Fibroblast of skin of scalp (primary cell): ENCODE measurements at places on chromosomes 6 and 20.

DNA sequence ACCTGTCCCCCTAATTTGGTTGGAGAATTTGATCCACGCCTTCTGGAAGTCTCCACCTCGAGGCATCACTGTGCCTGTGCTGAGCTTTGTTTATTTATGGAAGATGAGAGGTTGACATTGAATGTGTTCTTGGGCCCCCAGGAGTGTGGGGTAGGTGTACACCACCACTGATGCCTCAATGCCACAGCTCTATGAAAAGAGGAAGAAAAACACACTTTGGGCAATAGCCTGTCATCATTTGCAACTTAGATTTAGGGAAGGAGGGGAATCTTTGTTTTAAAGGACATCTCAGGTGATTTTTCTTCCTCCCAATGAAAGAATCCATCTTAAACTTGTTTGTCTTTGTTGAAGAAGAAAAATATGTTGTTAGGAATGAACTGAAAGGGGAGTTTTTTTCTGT is 42.6 kb downstream of the TBC1D7 start:
- no peak for DNase-seq

DNA sequence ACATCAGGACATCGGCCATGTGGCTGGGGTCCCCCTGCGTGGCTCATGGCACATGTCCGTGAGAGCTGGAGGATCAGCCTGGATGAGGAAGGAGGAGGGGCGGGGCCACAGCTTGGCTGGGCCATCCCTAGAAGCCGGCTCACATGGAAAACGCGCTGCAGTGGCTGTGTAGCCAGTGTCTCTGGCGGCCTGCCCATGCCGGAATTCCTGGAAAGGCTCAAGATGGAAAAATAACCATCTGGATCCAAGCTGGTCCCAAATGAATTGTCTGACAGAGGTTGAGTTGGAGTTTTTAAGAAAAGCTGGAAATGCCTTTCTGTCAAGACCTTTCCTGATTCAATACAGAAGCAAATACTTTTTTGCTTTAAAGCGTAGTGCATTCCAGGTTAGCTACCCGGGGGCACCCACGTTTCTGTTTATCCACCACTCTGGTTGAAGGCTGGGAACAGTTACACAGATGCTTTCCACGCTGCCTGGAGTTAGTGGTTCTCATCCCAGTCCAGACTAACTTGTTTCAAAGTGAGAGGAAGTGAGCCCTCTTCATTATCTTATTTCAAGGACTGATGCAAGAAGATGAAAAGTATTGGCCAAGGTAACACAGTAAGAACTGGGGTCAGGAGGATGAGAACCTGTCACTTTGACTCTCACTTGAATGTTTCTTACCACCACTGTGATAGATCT is 99.0 kb downstream of the GMPR start:
- peak; percentile 99 for DNase-seq

GRCh38 chr20:48626226-48626937 is 201.4 kb downstream of the PREX1 start:
- peak; percentile 33 for DNase-seq

- DNase-seq: no peak
These were observed 1.7 kb downstream of the ULBP1 start for GRCh38 chr6:149965194-149966020.

GRCh38 chr20:4837760-4838159 is 116.1 kb downstream of the PRND start:
- no peak for DNase-seq

DNA sequence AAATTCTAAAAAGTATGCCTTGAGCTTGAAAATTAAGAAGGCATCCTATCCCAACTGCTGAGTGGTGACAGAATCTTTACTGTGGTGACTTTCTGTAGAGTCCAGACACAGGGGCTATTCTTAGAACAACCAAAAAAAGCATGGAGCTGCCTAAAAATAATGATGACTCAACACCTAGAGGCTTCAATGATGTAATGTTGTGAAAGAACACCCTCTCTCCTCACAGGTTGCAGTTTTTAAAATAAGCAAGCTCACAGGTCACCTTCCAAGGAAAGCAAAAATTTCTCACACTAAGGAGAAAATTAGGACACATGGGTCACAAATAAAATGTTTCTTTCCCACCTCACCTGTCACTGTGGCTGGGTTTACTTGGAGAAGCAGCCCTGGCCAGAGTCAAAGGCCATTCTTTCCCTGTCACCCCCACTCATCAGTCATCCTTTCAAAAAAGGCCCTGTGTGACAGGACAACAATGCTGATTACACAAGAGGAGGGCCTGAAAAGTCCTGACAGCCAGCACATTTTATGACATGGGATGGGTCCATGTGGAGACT is 53.5 kb downstream of the RCAN2 start:
- peak; percentile 63 for DNase-seq

DNA sequence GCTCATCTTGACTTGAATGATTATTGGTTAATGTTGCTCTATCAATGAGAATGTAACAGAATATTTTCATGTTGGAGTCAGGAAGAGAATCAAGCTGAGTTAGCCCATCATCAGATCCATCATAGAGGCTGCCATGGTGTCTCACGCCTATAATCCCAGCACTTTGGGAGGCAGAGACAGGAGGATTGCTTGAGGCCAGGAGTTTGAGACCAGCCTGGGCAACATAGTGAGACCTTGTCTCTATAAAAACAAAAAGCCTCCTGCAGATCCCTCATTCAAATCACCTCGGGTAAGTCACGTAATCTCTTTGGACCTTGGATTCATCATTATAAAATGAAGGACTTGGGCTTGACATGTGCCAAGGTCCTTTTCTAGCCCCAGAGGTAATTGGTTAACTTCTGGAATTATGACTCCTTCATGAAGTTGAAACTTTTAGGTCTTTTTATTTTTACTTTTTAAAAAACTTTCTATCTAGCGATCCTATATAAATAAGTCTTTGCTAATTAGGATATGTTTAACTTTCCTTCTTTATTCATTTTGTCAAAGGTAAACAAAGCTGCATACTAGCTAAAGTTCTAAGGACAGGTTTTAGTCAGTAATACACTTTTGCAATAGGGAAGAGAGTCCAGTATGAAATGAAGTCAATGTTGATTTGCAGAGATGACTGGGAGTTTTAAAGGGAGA is 110.9 kb downstream of the ZFAND3 start:
- no peak for DNase-seq

DNA sequence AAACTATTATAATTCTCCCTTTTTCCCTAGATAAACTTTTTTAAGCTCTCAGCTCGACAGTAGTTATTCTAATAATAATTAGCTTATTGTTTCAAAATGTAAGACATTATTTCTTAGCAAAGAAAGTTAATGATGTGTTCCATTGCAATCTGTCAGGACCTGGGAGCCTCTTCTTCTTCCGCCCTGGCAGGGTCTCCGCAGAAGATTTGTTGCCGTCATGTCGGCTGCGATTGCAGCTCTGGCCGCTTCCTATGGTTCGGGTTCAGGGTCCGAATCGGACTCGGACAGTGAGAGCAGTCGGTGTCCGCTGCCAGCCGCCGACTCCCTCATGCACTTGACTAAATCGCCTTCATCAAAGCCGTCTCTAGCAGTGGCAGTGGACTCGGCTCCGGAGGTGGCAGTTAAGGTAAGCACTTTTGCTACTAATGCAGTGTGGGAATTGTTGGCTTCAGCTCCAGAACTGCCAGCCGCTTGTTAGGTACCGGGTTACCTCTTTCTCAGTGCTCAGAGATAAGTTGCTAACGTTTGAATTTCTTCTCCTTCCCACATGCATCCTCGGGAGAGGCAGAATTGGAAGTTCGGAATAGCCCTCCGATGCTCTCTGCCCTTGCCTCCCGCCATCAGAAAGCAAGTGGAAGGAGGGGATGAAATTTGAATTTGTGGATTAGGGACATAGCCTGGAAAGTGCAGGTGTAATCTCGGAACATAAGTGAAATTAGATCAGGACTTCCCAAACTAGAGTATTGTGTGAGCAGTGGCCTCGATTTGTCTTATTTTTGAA is at the start of gene CDC40:
Gene CDC40, plus strand, starts transcription at position 200 of the 781 bp plus-strand sequence. Its CDS starts 18 bp downstream, at position 218.
- no peak for DNase-seq

DNA sequence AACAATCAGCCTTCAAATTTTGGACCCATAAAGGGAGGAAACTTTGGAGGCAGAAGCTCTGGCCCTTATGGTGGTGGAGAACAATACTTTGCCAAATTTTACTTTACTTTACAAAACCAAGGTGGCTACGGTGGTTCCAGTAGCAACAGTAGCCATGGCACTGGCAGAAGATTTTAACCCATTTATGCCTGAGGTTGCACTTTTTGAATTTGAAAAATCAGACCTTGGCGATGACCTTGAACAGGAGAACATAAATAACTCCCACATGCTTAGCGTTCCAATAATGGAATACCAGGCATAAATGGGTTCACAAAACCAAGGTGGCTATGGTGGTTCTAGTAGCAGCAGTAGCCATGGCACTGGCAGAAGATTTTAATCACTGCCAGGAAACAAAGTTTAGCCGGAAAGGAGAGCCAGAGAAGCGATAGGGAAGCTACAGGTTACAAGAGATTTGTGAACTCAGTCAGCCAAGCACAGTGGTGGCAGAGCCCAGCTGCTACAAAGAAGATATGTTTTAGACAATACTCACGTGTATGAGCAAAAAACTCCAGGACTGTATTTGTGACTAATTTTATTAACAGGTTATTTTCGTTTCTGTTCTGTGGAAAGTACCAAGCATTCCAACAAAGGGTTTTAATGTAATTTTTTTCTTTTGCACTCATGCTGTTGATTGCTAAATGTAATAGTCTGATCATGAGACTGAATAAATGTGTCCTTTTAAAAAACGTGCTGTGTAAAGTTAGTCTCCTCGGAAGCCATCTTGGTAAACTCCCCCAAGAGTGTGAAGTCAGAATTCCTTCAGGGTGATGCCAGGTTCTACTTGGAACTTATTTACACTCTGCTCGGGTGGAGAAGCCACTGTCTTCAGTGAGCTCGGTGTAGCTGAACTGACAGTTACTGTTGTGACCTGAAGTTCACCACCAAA is 6.7 kb downstream of the SFT2D1 start:
- no peak for DNase-seq

GRCh38 chr20:4625687-4626086 is 96.0 kb upstream of the PRND start:
- no peak for DNase-seq

DNA sequence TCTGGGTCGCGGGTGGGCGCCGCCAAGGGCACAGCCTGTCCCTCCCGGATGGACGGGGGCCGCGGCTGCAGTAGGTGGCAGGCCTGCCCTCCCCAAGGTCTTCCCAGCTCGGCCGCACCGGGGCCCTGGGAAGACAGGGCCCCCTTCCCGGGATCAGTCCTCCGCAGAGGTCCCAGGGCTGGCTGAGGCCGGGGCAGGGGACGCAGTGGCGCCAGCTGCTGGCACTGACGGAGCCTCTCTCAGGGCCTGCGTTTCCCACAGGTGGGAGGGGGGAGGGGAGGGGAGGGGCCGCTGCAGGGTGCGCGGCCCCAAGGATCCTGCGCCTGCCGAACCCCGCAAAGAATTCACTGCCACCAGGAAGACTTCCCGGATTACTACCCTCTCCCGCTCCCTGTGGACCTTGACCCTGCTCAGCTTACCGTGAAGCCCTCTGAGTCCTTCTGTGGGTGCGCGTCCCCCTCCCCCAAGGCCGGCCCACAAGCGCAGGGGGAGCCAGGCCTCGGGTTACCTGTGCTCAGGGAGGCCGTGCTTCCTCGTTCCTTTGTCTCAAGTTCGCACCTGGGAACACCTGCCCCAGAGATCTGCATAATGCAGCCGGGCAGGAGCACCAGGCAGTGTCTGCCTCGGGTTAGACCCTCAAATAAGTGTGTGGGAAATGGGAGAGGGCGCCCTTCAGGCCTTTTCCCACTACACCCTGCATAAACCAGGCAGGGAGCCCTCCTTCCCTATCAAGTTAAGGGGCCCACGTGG is 5.1 kb downstream of the LZTS3 start:
- no peak for DNase-seq

DNA sequence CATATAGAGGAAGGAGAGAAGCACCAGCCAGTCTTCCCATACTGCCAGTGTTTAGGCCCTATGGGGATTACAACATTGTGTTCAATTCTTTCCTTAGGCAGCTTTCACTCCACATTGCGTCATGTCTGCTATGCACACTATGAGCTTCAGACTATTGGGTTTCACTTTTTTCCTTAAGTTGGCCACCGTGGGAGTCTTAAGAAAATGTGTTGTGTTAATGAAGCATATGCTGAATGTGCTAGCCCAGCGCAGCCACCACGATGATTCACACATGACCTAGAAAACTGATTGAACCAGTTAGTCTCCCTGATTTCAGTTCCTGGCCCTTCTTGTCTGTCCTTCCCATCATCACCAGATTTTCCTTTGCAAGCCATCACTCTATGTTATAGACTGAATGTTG is 21.5 kb downstream of the TUBB2B start:
- peak; percentile 98 for DNase-seq

GRCh38 chr6:137904822-137905617 is 38.0 kb downstream of the TNFAIP3 start:
- DNase-seq: peak; percentile 64

DNA sequence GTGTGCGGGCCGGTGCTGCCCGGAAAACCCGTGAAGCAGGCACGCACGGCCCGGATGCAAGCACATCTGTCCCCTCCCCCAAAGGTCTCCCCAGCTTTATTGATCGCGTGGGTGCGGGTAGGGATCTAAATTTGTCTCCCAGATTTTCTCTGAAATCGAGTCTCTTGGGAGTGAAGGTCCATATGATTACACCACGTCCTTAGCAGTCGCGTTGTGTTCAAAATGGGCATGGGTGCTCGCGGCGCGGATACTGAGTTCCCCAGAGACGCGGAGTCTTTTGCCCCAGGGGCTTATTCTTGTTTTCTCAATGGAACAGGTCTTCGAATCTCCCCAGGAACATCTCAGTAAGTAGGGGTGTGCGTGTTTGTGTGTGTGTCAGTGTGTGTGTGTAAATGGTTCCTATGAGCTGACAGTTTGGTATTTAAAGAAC is 2.8 kb upstream of the ZNF292 start:
- DNase-seq: peak; percentile 11

- DNase-seq: peak; percentile 91
These were observed 26.0 kb downstream of the MYLIP start for GRCh38 chr6:16154904-16155303.

DNA sequence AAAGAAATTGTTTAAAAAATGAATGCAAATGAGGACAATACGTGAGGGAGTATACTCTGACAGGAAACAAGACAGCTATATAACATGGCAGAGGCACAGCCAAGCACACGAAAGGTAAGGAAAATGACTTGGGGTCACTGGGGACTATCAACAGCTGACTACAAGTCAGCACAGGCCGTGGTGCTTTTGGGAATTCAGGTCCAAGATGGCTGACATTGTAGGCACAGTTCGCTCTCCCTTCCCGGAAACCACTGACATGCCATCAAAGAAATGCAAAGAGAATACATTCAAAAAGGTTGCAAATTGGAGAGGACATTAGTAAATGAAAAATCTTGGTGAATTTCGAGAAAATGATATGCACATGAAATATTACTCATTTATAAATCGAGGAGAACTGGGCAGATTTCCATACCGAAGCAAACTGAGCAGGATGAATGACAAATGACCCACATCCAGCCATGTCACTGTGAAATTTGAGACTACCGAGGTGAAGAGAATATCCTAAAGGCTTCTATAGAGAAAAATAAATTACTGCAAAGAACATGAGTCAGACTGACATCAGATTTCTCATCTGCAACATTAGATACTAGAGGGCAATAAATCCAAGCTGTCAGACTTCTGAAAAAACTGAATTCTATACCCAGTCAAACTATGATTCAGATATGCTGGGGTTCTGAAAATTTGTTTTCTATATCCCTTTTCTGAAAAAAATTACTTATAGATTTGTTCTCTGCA is 391.1 kb downstream of the BTBD9 start:
- DNase-seq: peak; percentile 29
